ENCODE measurements at places on chromosomes 2 and 18. TPM values are rescaled to one million over a fixed set of nuclear protein-coding genes. Genes with fewer than 3 reads are reported as not detected.

The C1QL2 gene
- total RNA-seq, result not detected

The CYBRD1 gene
- total RNA-seq, result 0.76 TPM

The LCT gene
- total RNA-seq, result 0.05 TPM

DNA sequence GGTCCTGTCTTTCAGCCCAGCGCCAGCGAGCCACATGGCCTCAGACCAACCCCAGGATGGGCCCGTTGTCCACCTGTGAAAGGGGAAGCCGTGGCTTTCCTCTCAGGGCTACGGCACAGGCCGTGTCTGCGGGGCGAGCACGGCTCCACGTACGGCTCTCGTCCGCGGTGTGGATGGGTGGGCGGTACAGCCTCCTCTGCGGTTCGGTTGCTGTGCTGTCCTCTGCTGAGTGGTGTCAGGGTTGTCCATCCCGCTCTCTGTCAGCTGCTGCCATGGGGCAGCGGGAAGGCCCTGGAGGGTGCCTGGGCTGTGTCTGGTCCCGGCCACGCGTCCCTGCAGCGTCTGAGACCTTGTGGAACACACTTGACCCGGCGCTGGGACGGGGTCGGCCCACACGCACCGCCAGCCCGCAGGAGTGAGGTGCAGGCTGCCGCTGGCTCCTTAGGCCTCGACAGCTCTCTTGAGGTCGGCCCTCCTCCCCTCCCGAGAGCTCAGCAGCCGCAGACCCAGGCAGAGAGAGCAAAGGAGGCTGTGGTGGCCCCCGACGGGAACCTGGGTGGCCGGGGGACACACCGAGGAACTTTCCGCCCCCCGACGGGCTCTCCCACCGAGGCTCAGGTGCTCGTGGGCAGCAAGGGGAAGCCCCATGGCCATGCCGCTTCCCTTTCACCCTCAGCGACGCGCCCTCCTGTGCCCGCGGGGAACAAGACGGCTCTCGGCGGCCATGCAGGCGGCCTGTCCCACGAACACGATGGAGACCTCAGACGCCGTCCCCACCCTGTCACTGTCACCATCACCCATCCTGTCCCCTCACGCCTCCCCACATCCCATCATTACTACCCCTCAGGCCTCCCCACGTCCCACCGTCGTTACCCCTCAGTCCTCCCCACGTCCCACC, 128.7 kb downstream of the NFATC1 start:
- DNase-seq, result peak; percentile 57

The CIDEA gene
- not detected for total RNA-seq

DNA sequence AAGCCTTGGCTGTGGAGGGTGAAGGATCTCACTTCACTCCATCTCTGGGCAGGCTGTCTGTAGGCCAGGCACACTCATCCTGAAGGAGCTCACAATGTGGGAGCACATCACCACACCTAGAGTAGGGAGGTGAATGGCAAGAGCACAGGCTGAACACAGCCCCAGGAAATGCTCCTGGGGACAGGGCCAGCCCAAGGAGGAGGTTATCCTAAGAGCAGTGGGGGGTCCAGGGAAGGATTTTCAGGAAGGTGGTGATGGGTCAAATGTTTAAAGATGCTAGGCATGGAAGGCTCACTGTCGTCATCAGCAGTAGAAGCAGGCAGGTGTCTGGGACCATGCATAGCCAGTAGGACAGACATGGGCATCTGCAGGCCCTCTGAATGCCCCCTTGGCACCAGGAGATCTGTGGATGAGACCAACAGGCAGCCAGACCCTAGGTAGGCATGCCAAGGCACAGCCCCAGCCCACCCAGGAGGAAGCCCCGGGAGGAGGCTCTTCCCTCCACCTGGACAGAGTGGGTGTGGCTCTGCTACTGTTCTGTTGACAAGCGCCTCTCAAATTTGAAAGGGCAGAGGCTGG, 91.7 kb upstream of the RAB6C start:
- no peak for DNase-seq

The AQP4 gene
- total RNA-seq, result not detected

- DNase-seq, result no peak
These were observed 192.3 kb downstream of the RNF144A start for GRCh38 chr2:7109533-7109885.

The RASGRP3 gene
- total RNA-seq, result 1.9 TPM

DNA sequence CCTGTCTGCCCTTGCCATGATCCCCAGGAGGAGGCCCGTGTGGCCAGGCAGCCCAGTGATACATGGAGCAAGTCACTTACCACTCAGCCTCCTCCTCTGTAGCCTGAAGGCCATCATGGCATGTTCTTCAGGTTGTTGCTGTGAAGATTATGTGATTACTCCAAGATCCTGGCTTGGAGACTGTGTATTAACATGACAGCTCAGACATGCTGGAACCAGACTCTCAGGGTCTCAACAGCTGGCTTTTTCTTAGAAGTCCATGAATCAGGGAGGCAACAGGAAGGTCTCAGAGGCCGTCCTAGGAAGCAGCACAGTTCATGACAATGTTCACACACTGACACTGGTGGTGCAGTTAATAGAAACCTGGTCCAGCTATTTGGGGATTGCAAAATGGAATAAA, 158.6 kb upstream of the TWIST2 start:
- DNase-seq, result no peak

DNA sequence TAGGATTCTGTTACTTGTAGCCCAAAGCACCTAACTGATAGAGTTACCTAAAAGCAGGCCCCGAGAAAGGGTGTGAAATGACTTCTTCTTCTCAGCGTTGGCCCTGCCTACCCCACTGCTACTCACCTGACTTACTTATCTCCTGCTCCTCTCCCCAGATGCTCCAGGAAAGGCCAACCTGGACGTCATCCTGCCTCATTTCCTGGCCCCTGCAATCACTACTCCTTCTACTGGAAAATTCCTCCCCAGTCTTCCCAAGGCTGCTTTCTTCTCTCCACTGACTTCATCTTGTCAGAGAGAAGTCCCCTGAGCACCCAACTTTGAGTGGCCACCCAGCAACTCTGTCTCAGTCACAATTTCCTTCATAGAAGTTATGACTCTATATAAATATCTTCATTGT, 63.4 kb upstream of the KLF7 start:
- no peak for DNase-seq

DNA sequence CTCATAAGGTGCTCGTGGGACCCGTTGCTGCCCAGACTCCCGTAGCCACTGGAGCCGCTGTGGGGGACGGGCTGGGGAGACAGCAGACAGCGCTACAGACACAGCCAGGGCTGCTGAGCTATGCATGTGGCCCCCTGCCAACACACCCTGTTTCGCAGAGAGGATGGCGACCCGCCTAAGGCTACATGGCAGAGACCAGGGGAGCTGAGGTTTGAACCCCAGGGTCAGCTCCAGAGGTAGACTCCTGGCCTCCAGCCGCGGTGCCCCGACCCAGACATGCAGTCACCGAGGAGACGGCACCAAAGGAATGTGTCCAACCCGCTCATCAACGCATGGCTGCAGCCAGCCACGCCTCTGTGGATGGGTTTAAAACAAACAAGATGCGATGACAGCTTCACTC, 21.0 kb upstream of the HES6 start:
- DNase-seq, result no peak

- DNase-seq, result no peak
These were observed 270.1 kb downstream of the C1D start for GRCh38 chr2:67792681-67793091.

DNA sequence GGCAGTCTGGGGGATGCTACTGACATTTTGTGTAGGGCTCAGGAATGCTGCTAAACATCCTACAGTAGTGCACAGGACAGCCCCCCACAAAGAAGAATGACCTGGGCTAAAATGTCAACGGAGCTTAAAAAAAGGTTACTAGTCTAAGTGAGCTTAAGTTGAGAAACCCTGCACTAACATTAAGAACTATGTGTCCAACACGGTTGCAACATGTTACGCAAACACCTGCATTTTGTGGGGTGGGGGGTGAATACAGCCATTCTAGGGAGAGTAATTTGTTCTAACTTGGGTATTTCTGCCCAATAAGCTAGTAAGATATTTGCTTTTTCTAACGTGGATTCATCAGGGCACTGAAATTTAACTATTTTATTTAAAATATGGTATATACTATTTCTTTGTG, 57.9 kb downstream of the SLC8A1 start:
- DNase-seq, result no peak

DNA sequence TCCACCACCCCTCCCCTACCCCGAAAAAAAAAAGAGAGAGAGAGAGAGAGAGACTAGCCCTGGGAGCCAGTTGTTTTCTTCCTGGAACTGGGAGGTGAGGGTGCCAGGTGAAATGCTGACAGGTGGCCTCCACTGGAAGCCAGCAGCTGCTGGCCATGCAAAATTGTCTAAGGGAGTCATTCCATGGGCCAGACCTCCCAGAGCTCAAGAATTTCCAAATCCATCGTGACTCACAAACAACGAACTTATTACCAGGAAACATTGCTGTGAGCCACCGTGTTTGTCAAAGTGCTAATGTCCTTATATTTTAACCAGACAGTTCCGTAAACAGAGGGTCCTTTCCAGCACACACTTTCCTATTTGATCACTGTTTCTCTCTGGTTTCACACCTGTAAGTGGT, 68.5 kb upstream of the PID1 start:
- DNase-seq, result no peak

DNA sequence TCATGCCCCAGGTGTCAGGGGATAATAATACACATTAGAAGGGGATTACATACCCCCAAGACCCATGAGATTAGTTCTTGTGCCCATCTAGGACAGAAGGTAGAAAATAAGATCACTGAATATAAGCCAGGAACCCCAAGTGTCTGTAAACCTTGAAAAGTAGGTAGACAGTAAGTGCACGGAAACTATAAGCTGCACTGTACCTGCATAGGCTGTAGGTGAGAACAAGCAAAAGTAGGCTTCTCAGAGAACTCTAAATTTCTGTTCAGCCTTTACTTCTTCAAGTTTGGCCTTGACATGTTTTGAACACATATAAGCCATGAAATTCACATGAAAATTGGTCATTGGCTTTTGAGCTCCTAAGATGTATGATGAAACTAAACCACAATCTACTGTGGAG, 113.0 kb upstream of the FSIP2 start:
- DNase-seq, result no peak

Measured in activated naive CD4-positive, alpha-beta T cell treated with anti-CD3 and anti-CD28 coated beads for 36 hours (primary cell).